Activated T-cell treated with anti-CD3 and anti-CD28 coated beads, Interleukin-2, amount 50 U/mL, for 72 hours (primary cell): ENCODE measurements at places on chromosomes 13 and 19. TPM values are rescaled to one million over a fixed set of nuclear protein-coding genes. Genes with fewer than 3 reads are reported as not detected.

Gene INSR
- total RNA-seq: 8.7 TPM

Gene ZNF850
- 14.9 TPM for total RNA-seq

Gene C5AR2
- total RNA-seq: not detected

Gene SERPINE3
- total RNA-seq: not detected

Gene POSTN
- total RNA-seq: not detected

Gene POU4F1
- 0.44 TPM for total RNA-seq

Gene UBAC2
- 80.3 TPM for total RNA-seq

Gene CERS1
- not detected for total RNA-seq

Gene ATXN8OS
- total RNA-seq: not detected

Gene PSG11
- total RNA-seq: not detected

Gene DKKL1
- not detected for total RNA-seq

Gene NAPSA
- total RNA-seq: 53.3 TPM

Gene ZNF439
- 10.1 TPM for total RNA-seq

Gene RYR1
- 3.3 TPM for total RNA-seq

Gene FCER2
- total RNA-seq: 7.7 TPM

Gene ZNF846
- 7.7 TPM for total RNA-seq

Gene DMKN
- total RNA-seq: 7.5 TPM

Gene MYH14
- total RNA-seq: not detected

Gene FLT3
- total RNA-seq: 0.12 TPM

Gene ZNF441
- total RNA-seq: 5.3 TPM

Gene ACP5
- 22.9 TPM for total RNA-seq

Gene ZNF587B
- 16.8 TPM for total RNA-seq

Gene PSG2
- not detected for total RNA-seq

Gene PODNL1
- total RNA-seq: 0.81 TPM

Gene GARIN5A
- total RNA-seq: not detected

Gene SLITRK6
- not detected for total RNA-seq

Gene GEMIN7
- 28.1 TPM for total RNA-seq

Gene FFAR3
- 6.6 TPM for total RNA-seq

Gene PLA2G4C
- total RNA-seq: 13.7 TPM

Gene PSG6
- total RNA-seq: not detected

Gene LILRA1
- not detected for total RNA-seq

Gene ZNF540
- total RNA-seq: 2.3 TPM

Gene FAM216B
- not detected for total RNA-seq

Gene ETV2
- total RNA-seq: 1.7 TPM

Gene THSD1
- total RNA-seq: 0.35 TPM

Gene ZNF530
- total RNA-seq: 7.9 TPM

Gene FSTL3
- 10.0 TPM for total RNA-seq

Gene ZNF253
- 30.8 TPM for total RNA-seq

Gene KLHL1
- total RNA-seq: not detected

Gene RUBCNL
- total RNA-seq: 17.3 TPM

Gene CPB2
- not detected for total RNA-seq

Gene PIH1D1
- total RNA-seq: 128 TPM

Gene FCAR
- total RNA-seq: not detected

Gene SHISA7
- total RNA-seq: not detected

Gene APOC1
- not detected for total RNA-seq

Gene PABPC3
- total RNA-seq: 0.60 TPM

Gene PRR22
- total RNA-seq: 4.6 TPM

Gene EPS8L1
- total RNA-seq: 3.8 TPM

Gene ICAM4
- 1.5 TPM for total RNA-seq

Gene DIRAS1
- 0.55 TPM for total RNA-seq

Gene KIR3DL1
- total RNA-seq: 0.21 TPM

Gene RFPL4AL1
- total RNA-seq: not detected

Gene KLK12
- total RNA-seq: not detected

Gene ZNF497
- 2.4 TPM for total RNA-seq

Gene ANGPTL8
- total RNA-seq: not detected

Gene EBI3
- total RNA-seq: 21.8 TPM

Gene ZNF772
- 7.7 TPM for total RNA-seq
